ENCODE measurements at places on chromosomes 11 and 22.

DNA sequence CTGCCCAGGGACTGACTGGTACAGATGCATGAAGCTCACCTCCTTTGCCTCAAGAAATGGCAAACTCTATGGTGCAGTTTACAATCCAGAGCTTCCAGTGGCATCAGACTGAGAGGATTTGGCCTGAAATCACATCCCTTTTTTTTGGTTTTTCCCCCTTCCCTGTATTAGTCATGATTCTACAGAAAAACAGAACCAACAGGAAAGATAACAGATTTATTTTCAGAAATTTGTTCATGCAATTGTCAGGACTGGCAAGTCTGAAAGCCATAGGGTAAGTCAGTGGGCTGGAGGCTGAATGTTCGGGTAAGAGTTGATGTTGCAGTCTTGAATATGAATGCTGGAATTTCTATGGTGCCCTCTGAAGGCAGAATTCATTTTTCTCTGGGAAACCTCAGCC, 12.0 kb upstream of the ZDHHC13 start:
- no peak for DNase-seq

DNA sequence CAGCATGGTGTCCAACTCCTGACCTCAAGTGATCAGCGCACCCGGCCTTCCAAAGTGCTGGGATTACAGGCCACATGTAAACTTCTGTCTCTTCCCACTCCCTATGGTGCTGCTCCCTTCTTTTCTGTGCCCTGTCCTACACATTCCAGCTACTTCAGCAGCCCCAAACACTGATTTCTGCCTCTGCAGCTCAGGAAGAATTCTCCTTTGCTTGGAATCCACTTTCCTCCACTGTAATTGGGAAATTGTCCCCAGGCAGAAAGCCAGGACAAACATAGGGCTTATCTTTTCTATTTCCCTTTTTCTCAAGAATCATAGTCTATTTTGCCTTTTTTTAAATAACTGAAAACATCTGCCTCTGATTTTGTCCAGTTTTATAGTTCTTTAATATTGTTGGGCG, 21.3 kb upstream of the DRG1 start:
- DNase-seq = peak; percentile 93

DNA sequence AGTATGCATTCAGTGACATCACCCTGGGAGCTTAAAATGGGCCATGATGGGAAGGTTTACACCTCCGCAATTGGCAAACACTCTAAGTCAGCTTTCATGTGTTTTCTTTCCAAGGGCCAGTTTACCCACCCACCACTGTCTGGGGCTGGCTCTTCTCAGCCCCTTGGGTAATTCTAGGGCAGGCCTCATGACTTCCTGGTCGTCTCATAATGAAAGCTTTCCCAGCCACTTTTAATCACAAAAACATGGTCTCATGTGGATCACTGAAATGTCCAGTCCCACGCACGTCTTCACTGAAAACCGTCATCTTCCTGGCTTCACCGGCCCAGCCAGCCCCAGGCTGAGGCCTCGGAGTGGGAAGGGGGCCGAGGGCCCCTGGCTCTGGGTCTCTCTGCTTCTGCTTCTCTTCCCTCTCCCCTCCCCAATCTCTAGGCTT, 58.5 kb upstream of the ANO1 start:
- no peak for DNase-seq

- no peak for DNase-seq
Measured at GRCh38 chr11:62645671-62645945, 805 bp downstream of the GANAB start.

DNA sequence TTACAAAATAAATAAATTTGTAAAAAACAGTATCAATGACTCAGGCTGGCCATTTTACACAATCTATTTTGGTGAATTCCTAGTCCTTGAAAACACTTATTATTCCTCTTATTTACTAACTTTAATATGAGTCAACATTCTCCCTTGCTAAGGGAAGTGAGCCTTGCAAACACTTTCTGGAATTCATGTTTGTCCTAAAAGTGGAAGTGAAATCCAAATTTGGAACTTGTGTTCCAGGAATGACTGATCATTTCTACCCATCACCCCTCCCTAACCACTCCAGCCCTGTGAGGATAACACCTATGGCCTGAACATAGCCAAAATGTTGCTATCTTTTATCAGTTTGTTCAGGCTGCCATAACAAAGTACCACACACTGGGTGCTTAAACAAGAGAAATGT, 83.1 kb downstream of the OR5AK2 start:
- DNase-seq = no peak
